ENCODE measurements at places on chromosomes 6 and 20.

DNA sequence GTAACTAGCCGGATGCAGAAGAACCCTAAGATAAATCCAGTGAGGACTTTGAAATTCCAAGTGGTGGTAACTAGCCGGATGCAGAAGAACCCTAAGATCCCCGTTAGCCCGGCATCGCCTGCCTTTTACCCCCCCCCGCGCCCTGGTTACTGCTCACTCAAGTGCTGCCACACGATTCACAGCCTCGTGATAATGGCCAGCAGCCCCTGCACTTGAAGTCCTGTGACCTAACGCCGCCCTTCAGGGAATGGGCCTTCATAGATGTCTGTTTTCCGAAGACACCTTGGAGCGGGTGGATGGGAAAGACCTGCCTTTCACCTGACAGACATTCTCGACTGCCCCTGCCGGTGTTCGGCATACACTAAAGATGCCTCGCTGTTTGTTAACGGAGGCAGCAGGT lies 127.9 kb downstream of the HUS1B start:
- DNase-seq = no peak

DNA sequence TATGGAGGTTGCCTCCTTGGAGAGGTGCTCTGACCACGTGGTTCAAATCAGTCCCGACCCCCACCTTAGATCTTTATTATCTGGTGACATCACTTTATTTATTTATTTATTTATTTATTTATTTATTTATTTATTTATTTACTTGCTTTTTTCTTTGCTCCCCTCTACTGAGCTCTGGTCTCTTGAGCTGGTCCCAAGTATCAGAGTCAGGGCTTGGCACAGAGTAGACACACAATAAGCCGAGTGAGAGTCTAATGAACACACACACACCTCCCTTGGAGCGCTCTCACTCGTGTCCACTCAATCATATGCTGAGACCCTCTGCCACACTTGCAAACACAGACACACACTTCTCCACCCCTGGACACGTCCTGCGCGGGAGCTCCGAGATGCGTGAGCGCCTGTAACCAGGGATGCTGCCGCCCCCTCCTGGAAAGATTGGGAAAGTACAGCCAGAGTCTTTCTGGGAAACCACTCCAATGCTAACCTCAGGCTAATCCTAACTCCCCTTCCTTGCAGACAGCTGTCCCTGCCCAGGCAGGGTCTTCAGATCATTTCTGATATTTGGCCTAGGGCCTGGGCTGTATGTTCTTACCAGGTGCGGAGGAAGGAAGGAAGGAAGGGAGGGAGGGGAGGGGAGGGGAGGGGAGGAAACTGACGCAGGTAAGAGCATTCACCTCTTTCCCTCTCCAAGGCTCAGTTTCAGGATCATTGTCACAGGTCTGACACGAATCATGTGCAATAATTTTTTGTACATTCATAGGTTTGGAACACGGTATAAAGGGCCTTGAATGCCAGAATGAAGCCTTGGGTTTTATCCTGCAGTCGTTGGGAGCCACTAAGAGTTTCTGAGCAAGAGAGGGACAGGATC lies 70.9 kb downstream of the STK35 start:
- peak; percentile 87 for DNase-seq

DNA sequence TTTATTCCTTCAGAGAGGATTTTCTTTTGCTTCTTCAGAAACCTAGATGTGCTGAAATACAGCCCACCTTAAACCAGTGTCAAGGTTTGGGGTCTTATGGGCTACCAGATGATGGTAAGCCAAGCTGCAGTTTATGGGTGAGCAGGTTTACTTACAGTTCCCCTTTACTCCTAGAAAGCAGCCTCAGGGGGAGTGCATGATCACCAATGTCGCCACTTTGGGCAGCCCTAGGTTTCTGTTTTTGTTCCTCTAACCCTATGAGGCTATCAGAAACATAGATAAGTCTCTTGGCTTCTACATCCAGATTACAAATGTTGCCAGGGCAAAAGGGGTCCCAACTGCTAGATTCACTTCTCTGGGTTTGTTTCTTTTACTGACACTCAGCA lies 67.2 kb downstream of the TRIM27 start:
- DNase-seq = no peak

GRCh38 chr6:160439751-160440150 lies 91.6 kb downstream of the SLC22A3 start:
- DNase-seq = no peak

DNA sequence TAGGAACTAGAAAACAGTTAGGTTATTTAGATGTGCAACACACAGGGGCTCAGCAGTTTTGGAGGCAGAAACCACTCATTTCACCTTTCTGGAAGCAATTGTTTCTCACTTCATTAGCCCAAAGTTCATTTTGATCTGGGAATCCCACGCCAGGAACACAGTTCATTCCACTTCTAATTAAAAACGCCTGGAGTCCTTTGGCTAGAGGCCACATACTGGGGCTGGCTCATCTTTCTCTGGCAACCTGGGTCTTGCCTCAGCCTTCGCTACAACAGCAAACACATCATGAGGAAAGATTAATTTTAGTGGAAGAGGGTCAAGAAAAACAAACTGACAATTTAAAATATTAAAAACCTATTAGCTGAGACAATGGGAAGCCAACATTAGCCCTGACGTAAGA lies 69.7 kb downstream of the RFPL4B start:
- DNase-seq = no peak

All from activated CD8-positive, alpha-beta memory T cell treated with anti-CD3 and anti-CD28 coated beads for 24 hours (primary cell).